ENCODE measurements at places on chromosomes 4 and X. TPM values are rescaled to one million over a fixed set of nuclear protein-coding genes. Genes with fewer than 3 reads are reported as not detected.

- no peak for DNase-seq
Measured at GRCh38 chr4:41268721-41269517, 12.2 kb downstream of the UCHL1 start.

- DNase-seq: no peak
Measured at GRCh38 chr4:34191443-34191842, 2052.9 kb downstream of the ARAP2 start.

- DNase-seq: no peak
Measured at GRCh38 chrX:21972046-21972445, 31.5 kb downstream of the SMS start.

DNA sequence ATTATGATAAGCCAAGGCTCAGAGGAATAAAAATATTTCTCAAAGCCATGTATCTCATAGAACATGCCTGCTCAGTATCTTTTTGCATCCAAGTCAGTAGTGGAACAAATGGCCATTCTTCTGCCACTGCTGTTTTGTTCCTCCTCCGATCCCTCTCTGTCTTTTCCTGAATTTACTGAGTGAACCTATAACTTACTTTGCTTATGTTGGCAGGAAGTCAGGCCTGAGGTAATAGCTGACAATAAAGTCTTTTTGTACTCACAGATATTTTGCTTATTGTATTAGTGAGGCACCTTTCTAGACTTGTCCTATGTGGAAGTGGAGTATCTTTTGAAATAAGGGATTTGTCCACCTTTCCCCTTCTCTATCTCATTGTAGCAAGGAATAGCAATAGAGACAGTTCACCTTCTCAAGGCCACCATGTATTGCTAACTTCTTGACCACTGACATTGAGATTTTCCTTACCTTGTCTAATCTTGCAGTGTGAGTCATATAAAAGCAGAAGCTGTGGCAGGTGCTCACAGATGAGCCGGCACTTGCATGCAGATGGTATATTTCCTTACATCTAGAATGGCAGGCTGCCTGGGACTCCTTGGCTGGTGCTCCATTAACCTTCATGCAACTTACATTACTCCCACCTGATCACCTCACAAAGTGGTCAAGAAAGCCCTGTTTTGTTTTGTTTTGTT lies 68.2 kb downstream of the AGTR2 start:
- no peak for DNase-seq

- DNase-seq: no peak
Measured at GRCh38 chr4:45120163-45120562, 393.8 kb upstream of the GNPDA2 start.

Gene TRMT10A
- polyA plus RNA-seq: 9.4 TPM

Measured in large intestine (tissue), 12 donors.